ENCODE measurements at places on chromosomes 1 and 21. TPM values are rescaled to one million over a fixed set of nuclear protein-coding genes. Genes with fewer than 3 reads are reported as not detected.

DNA sequence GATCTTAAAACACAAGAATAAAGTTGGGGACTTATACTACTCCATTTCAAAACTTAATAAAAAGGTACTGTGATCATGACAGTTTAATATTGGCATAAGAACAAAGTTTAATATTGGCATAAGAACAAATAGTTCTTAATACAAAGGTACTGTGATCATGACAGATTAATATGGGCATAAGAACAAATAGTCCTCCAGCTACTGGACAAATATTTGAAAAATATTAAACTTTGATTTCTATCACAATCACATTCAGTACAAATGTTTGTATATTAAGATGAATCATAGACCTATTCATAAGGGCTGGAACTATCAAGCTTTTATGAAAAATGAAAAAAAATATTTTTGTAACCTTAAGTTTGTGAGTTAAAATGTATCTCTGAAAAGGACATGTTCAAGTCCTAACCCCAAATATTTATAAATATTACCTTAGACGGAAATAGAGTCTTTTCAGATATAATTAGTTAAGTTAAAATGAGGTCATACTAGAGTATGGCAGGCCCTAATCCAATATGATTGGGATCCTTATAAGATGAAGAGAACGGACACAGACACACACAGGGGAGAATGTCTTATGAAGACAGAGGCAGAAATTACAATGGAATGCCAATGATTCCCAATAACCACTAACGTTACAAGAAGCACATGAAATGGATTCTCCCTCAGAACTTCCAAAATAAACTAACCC, 79.1 kb upstream of the RGS1 start:
- no peaks in the 10 kb centered on the region for H3K36me3 ChIP-seq
- no peaks in the 10 kb centered on the region for H3K4me1 ChIP-seq
- no peak overlapping the region for H3K4me3 ChIP-seq
- DNase-seq: no peak
- H3K27me3 ChIP-seq: no peaks in the 10 kb centered on the region

SPRR2E gene
- not detected for total RNA-seq

DNA sequence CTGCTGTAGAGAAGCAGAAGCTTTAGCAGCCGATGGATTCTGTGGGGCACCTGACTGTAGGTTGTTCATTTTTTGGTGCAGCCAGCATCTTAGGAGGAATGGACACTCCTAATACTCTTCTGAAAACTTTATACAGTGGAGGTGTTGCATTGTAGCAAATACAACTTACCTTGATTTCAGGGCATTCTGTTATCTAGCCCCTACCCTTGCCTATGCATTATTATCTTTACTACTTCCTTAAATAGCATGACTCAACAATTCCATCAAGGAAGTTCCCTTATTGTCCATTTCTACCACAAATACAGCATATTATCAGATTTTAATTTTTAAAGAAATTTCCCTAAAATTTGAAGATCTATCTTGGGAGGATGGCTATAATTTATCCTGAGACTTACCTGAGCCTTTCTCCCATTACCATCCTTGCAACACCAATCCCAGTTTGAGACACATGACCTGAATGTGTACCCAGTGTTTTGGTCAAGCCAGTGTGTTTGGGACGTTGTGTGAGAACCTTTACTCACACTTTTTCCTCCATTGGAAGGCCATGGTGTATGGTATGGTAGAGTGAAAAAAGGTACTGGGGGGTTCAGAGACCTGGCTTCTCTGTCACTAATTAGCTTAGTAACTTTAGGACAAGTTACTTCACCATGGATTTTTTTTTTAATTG, 9.2 kb downstream of the POU2F1 start:
- no peaks in the 10 kb centered on the region for H3K27me3 ChIP-seq
- peaks cover 22% of the 10 kb centered on the region for H3K4me1 ChIP-seq
- no peaks in the 10 kb centered on the region for H3K36me3 ChIP-seq
- no peak overlapping the region for H3K4me3 ChIP-seq

GRCh38 chr21:40595806-40596205, 251.2 kb downstream of the DSCAM start:
- H3K4me1 ChIP-seq: no peaks in the 10 kb centered on the region
- peaks cover 5% of the 10 kb centered on the region for H3K36me3 ChIP-seq
- H3K27ac ChIP-seq: no peak overlapping the region

- H3K36me3 ChIP-seq: no peaks in the 10 kb centered on the region
- H3K27me3 ChIP-seq: peaks cover 4% of the 10 kb centered on the region
- DNase-seq: no peak
Measured at GRCh38 chr1:212219679-212220463, 65.3 kb upstream of the PPP2R5A start.

All from endothelial cell (in vitro differentiated cells).